ENCODE measurements at places on chromosomes 3 and 15.

- no peak for DNase-seq
Observed at GRCh38 chr15:33639051-33639450, 328.3 kb downstream of the RYR3 start.

- DNase-seq: no peak
Observed at GRCh38 chr3:64848822-64849221, 161.0 kb upstream of the ADAMTS9 start.

- no peak for DNase-seq
Observed at GRCh38 chr15:88177451-88177850, 79.1 kb downstream of the NTRK3 start.

DNA sequence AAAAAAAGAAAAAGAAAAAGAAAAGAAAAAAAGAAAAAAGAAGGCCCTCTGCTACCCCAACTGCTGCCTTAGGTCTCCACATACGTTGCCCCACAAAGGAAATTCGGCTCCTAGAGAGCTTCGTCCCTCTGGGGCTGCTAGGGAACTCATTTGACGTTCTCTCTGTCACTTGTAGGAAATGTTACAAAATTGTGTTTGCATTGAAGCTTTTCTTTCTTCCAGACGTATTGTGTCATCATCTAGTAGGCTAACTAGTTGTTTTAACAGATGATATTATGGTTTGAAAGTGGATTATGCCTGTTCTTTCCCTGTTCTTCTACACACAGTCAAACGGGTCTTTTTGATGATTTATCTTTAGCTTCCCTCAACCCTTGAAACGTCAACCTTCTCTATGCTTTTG lies 125.3 kb downstream of the BDH1 start:
- no peak for DNase-seq

DNA sequence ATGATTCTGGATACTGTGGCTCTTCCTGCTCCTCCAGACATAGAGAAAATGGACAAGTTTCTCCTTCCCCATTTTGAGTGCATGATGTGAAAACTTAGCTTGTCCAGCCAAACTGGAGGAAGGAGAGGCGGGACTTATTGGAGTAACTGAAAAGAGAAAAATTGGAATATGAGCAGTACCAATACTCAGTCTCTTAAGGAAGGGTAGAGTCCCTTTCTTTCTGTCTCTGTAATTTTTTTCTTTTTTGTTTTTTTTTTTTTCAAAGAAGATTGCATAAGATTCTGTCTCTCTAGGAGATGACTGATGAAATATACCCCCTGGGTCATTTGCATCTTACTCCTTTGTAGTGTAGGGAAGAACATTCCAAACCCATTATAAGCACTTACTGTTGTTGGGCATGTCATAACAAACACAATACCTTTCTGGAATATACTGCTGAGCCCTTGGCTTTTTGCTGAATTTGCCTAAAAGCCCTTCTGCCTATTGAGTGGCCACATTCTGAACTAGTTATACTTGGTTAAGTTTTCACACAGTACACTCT lies 498.1 kb upstream of the TPRG1 start:
- DNase-seq: peak; percentile 53

DNA sequence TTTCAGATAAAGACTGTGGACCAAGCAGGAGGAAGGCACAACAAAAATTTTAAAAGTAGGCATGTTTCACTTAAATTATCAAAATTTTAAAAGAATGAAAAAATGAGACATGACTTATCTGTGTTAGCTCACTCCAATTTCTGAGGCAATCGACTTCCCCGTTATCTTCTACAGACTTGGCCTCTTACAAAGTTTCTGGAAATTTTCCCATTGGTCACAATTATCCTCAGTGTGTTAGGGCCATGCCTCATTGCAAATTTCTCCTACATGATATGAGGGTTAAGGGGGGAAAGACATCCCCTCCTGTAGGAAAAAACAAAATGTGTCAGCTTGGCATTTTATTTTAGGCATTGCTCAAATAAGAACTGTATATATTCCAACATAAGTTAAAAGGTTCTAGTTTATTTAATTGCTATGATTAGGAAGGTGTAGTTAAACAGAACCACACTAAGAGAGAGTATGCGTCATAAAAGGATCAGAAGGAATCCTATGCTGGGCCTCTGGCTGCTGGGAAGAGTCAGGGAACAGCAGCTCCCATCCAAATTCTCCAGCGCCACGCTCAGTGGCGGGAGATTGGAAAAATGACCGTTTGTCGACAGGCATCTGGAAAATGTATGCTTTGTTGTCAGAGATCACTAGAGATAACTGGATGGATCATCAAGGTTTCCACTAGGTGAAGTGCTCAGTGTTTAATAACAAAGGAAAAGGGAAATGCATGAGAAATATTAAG lies 463.6 kb upstream of the NR2F2 start:
- DNase-seq: no peak

DNA sequence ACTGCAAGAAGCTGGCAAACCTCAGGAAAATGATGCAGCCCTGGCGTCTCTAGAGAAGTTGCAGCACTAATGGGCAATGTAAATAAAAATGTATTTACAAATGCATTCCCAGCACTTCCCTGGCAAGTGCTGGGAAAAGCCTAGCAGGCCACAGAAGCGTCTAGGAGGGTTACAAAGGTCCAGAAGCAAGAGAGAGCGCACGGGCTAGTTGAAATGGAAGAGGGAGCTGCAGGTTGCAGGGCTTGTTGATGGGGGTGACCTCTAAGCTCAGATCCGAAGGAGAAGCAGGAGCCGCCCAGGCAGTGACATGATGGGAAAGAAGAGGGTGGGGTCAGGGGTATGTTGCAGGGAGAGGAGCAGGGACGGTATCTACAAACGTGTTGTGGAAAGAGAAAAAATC lies 2.7 kb upstream of the KNL1 start:
- DNase-seq: no peak

DNA sequence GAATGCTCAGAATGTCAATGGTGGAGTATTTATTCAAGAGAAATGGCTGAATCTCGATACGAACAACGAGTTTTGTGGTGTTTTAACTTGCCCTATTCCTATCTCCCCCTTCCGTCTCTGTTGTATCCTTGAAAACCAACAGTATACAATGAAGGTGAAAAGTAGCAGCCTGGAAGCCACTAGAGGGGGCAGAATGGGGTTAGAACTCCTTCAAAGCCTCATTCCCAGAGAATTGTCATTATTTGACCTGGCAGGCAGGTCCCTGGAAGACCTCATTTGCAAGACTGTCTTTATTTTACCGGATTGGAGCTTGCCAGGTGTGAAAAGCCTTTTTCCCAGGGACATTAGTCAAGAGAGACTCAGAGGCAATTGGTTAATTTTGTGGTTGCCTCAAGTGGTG lies 139.4 kb downstream of the LRRC28 start:
- no peak for DNase-seq

DNA sequence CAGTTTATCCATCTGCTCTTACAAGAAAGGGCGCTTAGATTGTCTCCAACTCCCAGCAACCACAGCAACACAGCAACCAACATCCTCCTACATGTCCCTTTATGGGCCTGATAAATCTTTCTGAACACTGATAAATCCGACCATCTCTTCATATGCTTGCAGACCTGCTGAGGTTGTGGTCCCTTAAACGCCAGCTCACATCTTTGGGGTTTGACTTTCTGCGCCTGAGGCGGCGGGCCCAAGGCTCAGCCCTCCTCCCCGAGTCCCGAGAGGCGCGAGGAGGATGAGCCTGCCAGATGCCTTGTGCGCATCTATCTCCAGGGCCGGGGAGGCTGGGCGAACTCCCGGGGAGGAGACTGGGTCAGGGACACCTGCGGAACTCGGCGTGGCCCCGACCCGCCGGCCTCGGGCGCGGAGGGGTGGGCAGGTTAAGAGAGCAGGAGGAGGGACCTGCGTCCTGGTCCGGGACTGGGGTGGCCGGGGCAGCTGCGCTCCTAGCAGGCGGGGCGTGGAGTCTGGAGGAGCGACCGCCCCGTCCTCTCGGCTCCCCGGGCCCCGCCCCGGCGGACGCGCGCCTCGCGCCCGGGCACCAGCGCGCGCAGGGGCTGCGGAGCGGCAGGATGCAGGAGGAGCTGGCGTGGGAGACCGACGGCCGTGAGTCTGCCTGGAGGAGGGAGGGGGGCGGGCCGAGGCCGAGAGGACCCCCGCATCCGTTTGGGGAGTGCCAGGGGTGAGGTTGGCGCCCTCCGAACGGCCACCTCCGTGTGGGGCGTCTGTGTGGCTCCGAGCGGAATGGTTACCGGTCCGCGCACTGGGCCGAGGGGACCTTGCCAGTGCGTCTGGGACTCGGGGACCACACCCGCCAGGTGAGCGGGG lies at the start of gene ANKDD1A:
TSS of gene ANKDD1A (plus strand) at position 592 of the 876 bp plus-strand sequence. CDS start at position 621, 29 bp downstream.
- peak; percentile 86 for DNase-seq

- DNase-seq: no peak
Observed at GRCh38 chr3:125428216-125428830, 53.2 kb upstream of the ZNF148 start.

- DNase-seq: no peak
Observed at GRCh38 chr3:53030619-53031449, 15.0 kb downstream of the SFMBT1 start.

DNA sequence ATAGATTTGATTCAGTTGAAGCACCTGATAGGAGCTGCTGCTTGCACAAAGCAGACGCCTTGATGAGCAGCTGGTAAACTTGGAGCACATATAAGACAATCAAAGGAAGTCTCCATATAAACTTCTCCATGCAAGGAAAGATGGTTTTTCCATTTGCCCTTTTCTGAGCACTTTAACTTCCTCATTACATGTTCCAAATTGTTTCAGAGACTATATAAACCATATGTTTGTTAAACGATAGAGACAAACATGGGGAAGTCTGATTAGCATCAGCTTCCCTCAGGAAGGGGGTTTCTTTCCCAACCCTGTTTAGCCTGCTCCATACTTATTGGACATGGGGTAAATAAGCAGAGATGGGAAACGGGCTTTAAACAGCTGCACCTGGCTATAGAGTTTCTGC lies 88.0 kb downstream of the DHX36 start:
- DNase-seq: no peak

DNA sequence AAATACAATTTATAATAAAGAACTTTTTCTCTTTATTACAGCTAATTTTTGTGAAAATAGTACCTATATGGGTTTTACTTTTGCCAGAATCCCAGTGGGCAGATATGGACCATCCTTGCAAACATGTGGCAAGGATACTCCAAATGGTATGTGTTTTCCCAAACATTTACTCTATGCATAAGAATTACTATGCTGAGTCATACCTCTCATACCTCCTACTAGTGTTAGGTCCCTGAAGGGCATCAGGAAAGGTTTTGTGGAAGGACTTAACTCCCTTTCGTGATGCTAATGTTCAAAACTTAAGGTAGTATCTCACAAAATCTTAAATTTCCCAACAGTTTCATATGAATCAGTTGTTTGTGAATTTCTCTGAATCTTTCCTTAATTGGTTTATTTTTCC lies 21.3 kb downstream of the ADGRG7 start:
- no peak for DNase-seq

DNA sequence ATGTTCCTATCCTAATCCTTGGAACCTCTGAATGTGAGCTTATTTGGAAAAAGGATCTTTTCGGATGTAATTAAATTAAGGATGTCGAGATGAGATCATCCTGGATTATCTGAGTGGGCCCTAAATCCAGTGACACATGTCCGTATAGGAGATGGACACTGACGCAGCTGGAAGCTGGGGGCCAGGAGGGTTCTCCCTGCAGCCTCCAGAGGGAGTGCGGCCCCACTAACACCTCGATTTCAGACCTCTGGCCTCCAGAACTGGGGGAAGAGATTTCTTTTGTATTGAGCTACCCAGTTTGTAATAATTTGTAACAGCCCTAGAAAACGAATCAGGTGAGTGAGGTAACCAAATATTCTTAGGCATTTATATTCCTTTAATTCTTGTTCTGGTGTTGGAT lies 2.5 kb downstream of the DNAJB8 start:
- DNase-seq: no peak

- no peak for DNase-seq
Observed at GRCh38 chr3:5898106-5898505, 710.6 kb downstream of the EDEM1 start.

DNA sequence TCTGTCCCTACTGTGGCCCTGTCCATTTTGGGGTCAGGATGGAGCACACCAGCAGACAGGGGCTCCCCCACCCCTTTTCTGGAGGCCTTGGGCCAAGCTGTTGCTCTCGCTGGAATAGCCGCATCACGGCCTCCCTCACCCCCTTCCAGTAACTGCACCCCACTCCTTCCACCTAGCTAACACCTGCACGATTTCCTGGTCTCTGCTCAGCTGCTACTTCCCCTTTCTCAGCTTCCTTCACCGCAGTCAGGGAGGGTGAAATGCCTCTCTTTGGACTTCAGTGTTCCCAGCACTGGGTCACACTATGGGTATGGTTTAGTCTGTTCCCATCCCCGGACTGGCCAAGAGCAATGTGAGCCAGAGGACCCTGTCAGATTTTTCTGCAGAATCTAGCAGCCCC lies 400.2 kb downstream of the MCTP2 start:
- no peak for DNase-seq

GRCh38 chr3:108051005-108051404 lies 39.8 kb downstream of the CD47 start:
- DNase-seq: peak; percentile 47

GRCh38 chr3:194030372-194030771 lies 105.6 kb upstream of the HES1 start:
- DNase-seq: no peak

- no peak for DNase-seq
Observed at GRCh38 chr3:155086051-155086450, 5.9 kb downstream of the MME start.

DNA sequence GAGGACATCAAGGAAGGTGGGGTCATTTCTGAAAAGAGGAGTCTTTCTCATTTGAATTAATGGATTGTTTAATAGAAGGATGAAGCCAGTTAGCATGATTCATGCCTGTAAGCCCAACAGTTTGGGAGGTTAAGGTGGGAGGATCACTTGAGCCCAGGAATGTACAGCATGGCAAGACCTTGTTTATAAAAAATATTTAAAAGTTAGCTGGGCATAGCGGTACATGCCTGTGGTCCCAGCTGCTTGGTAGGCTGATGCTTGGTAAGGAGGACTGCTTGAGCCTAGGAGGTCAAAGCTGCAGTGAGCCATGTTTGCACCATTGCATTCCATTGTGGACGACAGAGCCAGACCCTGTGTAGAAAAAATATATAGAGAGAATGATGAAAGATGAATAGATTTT lies 165.5 kb downstream of the ALCAM start:
- DNase-seq: no peak

DNA sequence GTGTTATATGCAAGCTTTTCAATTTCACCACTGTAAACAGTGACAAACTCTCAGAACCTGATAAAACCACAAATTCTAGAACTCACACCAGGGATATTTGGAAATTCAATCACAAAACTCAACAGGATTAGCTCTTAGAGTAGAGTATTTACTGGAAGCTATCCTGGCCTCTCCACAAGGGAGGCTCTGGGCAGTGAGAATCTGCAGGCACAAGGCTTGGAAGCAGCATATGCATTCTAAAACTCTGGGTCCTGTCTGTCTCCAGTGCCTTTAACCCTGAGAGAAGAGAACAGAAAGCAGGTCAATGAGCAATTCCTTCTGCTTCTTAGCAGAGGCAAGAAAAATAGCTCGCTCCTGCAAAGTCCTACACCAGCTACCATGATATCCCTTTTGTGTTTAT lies 23.4 kb downstream of the PLSCR4 start:
- no peak for DNase-seq

GRCh38 chr3:139715743-139716360 lies 38.1 kb upstream of the NMNAT3 start:
- DNase-seq: no peak

GRCh38 chr15:95742256-95742655 lies 588.2 kb upstream of the NR2F2 start:
- no peak for DNase-seq
